CD4-positive, alpha-beta T cell treated with Interferon gamma for 1 hour (primary cell): ENCODE measurements at places on chromosomes 1 and 21.
A peak's percentile ranks its signal among the peaks of the same experiment; 100 is the strongest.

GRCh38 chr1:111720274-111720976 is 18.8 kb downstream of the INKA2 start:
- DNase-seq = no peak

GRCh38 chr1:67682659-67683197 is 2.3 kb upstream of the GADD45A start:
- DNase-seq = no peak

DNA sequence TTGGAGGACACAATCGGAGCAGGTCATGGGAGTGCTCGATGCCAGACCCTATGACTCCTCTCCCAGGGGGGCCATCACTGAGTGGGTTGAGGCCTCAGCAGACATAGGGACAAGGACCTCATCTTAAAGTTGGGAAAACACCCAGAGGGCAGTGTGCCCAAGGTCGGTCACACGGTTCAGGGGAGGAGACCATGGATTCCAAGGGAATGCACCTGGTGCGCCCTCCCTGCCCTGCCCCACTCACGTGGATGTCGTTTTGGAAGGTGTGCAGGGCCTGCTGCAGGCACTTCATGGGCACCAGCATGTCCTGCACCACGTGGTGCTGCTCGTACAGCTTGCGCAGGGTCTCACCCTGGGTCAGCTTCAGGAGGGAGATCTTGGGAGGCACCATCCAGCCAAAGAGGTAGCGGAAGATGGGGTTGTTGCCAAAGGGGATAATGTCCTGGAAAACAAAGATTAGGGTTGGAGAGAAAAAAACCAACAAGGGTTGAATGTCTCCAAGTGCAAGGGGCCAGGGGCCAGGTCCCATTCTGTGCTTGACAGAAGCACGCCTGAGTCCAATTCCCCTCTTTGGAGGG is 33.1 kb downstream of the DHCR24 start:
- no peak for DNase-seq

GRCh38 chr21:31543191-31543590 is 116.3 kb upstream of the SOD1 start:
- no peak for DNase-seq

DNA sequence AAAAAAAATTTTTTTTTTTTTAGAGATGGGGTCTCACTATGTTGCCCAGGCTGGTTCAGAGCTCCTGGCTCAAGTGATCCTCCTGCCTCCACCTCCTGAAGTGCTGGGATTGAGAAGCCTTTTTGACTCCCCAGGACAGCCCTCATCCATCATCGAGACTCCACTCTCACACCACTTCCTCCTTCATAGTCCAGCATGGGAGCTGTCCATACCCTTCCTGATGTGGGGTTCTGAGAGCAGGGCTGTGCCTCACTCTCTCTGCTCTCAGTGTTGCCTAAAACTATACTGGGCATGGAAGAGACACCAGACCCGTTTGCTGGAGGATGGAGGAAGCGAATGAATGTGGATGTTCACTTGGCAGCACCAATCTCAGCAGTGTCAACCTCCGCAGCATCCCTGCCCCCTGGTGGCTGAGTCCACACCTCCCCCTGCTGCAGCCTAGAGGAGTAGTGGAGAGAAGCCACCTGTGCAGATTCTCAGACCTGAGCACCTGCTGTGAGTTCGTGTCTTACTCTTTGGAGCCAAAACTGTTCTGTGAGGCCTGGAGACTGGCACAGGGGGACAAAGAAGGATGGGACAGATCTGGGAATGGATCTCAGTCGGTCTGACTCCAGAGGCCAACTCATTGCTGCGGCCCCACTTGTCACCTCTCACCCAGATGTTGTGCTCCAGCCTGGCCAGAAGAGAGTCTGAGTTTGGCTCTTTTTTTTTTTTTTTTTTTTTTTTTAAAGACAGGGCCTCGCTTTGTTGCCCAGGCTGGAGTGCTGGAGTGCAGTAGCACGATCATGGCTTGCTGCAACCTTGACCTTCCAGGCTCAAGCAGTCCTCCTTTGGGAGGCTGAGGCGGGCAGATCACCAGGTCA is 17.7 kb downstream of the TINAGL1 start:
- DNase-seq = peak; percentile 56

DNA sequence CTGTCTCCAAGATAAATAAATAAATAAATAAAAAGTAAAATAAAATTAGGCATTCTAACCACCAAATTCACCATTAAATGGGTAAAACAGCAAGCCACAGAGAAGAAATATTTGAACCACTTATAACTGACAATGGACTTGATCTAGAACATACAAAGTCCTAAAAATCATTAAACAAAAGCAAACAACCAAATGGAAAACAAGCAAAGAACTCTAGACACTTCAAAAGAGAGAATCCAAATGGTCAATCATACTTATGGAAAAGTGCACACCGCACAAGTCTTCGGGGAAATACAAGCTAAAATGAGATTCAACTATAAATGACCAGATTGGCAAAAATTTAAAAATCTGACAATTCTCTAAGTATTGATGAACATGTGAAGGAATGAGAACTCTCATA is 73.5 kb upstream of the ANGPTL3 start:
- DNase-seq = no peak

GRCh38 chr1:37123276-37124115 is 89.2 kb upstream of the GRIK3 start:
- no peak for DNase-seq

- DNase-seq = peak; percentile 62
These were observed 2.5 kb upstream of the APOBEC4 start for GRCh38 chr1:183655562-183656075.

DNA sequence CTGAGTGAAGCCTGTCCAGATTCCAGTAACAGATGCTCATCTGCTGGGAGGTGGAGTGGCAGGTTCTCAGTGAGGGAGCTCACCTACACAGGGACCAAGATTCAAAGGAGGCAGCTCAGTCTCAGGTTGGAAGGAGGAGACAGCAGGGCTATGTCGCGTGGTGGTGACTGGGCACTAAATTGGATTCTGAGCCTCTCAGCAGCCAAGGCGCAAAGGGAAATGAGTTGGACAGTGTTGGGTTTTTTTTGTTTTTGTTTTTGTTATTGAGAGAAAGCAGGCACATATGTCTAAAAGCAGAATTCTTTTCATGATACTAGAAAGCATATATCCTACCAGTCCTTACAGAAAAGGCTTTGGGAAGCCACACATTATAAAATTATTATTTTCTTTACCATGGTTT is 26.2 kb downstream of the UMODL1 start:
- no peak for DNase-seq

DNA sequence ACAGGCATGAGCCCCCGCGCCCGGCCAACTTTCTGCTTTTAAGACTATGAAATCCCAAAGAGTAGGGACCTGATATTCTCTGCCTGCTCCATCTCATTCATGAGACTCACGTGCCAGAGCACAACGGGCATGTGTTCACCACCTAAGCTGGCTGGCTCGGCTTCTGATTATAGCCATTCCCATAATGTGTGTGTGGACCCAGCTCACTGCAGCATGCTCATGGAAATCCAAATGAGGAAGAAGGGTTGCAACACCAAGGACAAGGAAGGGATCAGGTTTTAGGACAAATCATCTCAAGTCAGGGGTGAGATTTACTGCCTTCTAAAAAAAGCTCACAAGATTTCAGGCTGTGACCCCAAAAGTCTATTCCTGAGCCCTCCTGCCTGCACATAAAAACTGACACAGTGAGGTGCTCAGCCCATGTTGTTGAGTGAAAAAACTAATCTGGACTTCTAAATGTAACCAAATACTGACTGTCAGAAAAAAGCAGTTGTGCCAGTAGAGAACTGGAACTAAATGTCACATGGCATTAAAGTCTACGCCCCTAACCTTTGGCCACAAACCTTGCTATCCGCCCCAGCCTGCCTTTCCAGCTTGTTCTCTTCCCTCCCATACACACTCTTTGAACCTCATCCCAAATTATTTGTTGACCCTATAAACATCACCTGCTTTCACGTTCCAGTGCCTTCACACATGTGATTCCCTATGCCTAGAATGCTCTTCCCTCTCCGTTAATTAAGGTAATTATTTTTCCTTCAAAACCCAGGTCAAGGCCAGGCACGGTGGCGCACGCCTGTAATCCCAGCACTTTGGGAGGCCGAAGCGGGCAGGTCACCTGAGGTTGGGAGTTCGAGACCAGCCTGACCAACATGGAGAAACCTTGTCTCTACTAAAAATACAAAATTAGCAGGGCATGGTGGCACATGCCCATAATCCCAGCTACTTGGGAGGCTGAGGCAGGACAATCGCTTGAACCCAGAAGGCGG is 9.1 kb upstream of the COA7 start:
- no peak for DNase-seq

DNA sequence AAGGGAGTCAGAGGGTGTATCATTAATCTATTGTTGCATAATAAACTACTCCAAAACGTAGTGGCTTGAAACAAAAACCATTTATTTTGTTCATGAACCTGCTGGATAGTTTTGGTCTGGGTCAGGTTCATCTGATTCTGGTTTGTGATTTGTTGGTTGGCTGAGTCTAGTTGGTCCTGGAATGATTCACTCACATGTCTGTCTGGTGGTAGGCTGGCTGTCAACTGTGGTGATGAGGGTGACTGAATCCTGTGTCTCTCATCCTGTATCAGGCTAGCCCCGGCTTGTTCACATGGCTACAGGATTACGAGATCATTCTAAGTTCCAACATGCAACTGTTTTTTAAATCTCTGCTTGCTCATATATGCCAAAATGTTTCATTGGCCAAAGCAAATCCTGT is 22.5 kb upstream of the SIKE1 start:
- DNase-seq = no peak

DNA sequence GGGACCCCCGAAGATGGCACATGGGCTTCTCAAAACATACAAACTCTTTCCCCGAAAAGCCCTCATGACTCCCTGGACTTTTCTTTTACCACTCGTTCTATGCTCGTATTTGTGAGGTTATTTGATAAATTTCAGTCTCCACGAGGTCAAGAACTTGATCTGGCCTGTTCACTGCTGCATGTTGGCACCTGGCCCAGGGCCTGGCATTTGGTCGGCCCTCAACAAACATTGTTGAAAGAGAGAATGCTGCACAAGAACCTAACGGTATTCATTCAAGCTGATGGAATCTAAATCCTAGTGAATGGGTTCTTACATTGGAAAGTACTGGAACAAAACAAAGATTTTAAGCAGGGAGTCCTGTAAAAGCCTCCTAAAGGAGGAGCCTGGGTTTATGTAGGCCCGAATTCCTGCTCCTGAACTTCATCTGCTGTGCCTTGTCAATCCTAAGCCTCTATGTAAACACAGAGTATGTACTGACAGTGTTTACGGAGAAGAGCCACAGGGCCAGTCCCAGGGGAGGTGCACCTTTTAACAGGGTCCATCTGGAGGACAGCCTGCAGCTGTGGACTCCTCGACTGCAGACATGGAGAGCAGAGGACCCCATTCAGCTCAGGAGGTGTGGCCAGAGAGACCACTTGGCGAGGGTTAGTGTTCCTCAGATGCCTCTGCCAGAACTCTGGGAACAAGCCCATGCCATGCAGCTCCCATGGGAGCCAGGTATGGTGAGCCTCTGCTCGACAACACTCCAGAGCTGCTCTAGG is 46.9 kb downstream of the L1TD1 start:
- DNase-seq = no peak

DNA sequence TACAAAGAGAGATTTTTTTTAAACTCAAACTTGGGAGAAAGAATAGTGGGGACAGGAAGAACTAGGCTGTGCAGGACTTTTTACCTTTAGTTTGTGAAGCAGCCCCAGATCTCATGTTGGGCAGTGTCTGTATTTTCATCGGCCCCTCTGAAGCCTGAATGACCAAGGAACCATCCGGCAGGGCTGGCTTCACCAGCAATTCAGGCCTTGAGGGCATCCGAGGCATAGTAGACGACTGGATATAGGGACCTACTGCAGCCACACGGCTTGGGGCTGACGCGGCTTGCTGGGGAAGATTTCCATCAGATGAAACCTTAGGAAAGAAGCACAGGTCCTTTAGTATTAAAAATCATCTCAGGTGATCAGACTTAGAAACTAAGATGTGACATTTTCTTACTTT is 43.7 kb downstream of the TP53BP2 start:
- DNase-seq = no peak

DNA sequence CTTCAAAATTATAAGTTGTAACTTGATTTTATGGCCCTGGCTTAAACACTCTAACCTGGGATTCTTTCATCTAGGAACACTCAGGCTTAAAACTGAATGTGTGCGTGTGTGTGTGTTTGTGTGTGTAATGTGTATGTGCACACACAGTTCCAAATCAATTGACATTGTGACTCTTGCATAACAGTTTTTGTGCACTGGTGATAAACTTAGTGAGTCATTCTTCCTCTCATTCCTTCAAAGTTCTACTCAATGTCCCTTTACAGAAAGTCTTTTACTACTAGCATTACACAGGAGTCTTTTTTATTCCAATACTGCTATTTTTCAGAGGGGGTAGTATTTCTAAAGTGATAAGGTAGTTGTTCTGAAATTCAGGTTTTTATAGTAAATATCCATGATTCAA is 943.6 kb downstream of the KCNT2 start:
- no peak for DNase-seq

DNA sequence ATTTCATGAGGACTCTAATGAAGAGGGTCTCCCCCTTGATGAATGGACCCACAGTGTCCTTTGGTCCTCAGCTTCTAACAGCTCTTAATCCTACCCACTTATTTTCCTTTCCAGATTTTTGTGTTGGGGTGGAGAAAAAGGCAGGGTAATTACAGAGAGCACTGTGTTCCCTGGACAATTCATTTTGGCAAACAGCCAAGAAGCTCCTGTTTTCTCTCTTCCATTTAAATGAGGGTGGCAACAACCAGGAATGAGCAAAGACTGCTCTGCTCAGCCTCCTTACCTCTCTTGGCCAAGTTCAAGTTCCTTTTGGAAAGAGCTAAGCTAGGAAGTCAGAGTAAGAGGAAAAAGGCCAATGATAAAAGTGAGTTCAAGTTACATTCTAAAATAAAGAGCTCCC is 11.9 kb downstream of the XKR8 start:
- no peak for DNase-seq

DNA sequence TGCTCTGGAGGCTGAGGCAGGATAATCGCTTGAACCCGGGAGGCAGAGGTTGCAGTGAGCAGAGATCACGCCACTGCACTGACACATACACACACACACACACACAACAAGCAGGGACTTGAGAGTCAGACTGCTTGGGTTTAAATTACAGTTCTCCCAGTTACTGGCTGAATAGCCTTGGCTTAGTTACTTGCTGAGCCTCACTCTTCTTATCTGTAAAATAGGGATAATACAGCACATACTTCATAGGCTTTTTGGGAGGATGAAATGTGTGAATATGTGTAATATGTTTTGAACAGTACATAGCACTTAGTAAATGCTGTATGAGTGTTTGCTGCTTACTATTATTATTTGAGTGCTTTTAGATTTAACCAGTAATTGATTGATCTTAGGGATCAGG is 23.8 kb downstream of the CDC42 start:
- DNase-seq = no peak

DNA sequence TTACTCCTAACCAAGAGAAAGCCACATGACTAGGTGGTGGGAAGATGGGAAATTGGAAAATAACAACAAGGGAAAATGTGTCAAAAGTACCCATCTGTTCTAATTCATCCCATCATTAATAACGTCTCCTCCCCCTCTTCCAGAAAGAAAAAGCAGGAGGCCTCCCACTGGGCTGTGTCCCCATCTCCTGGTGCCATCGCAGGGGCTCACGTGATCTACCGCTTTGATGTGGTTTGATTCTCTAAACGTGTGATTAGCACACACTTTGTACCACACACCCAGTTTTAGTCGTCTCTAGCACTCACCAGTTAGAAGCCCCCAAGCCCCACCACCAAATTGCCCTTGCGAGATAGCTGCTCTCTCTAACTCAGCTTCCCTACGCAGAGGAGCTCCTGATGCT is 353.6 kb downstream of the RRAGC start:
- DNase-seq = no peak

GRCh38 chr1:197448121-197448779 is 180.2 kb downstream of the CRB1 start:
- no peak for DNase-seq

- DNase-seq = no peak
These were observed 4.0 kb upstream of the FAAP20 start for GRCh38 chr1:2198571-2198970.

GRCh38 chr1:226098870-226099835 is 36.6 kb downstream of the H3-3A start:
- DNase-seq = no peak
